H1 (cell line): ENCODE measurements at places on chromosomes 11 and 22.

GRCh38 chr11:93842461-93842860, 8.0 kb downstream of the VSTM5 start:
- no peak for DNase-seq

DNA sequence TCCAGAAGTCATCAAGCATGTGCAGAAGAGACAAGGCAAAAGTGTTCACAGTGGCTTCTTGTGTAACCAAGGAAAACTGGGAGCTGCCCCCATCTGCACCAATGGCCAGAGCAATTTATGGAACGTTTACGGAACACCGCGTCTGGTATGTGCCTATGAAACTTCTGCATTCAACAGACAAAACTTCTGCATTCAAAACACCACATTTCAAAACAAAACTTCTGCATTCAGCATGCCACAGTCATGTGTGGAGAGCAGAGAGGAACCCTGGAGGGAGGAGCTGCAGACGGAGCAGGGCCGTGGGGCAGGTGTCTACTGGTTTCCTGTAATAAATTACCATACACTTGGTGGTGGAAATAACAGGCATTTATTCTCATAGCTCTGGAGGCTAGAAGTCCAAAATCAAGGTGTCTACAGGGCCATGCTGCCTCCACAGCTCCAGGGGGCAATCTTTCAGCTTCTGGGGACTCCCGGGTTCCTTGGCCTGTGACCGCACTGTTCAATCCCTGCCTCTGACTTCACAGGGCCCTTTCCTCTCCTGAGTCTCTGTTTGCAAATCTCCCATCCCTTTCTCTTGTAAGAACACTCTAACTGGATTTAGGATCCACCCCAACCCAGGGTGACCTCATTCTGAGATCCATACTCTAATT, 32.2 kb downstream of the RPL3 start:
- DNase-seq: no peak

- DNase-seq: no peak
Measured at GRCh38 chr11:96361778-96362177, 18.8 kb upstream of the MAML2 start.

- DNase-seq: no peak
Measured at GRCh38 chr11:30326114-30326778, 3.3 kb downstream of the ARL14EP start.

DNA sequence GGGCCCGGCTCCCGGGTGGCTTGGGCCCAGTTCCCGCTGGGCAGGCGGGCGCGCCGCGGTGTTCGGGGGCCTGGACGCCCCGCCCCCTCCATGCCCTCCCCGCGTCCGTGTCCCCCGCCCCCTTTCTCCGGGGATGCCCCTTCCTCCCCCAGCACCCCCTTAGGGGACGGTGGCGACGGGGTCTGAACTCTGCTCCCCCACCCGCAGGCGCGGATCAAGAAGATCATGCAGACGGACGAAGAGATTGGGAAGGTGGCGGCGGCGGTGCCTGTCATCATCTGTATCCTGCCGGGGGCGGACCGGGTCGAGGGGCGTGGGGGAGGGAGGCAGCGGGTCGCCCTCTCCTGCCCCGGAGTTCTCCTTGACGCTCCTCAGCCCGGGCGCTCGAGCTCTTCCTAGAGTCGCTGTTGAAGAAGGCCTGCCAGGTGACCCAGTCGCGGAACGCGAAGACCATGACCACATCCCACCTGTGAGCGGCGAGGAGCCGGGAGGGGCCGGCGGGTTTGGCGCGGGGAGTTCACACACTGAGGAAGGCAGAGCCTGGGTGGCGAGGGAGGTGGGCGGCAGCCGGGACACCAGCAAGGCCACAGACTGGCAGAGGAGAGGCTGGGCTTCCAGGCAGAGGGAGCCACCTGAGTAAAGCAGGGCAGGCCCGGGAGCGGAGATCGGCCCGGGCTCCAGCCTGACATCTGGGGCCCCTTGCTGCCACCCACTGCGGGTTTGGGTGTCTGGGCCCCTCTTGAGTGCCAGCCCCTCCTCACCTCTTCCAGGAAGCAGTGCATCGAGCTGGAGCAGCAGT, 546 bp downstream of the DRAP1 start:
- no peak for DNase-seq

GRCh38 chr11:78234006-78234405, 45.3 kb downstream of the USP35 start:
- no peak for DNase-seq

- DNase-seq: no peak
Measured at GRCh38 chr11:11486002-11486401, 133.0 kb upstream of the CSNK2A3 start.

- no peak for DNase-seq
Measured at GRCh38 chr11:215581-216037, 8.1 kb downstream of the RIC8A start.

GRCh38 chr22:19666673-19667593, 47.4 kb upstream of the SEPTIN5 start:
- DNase-seq: no peak

DNA sequence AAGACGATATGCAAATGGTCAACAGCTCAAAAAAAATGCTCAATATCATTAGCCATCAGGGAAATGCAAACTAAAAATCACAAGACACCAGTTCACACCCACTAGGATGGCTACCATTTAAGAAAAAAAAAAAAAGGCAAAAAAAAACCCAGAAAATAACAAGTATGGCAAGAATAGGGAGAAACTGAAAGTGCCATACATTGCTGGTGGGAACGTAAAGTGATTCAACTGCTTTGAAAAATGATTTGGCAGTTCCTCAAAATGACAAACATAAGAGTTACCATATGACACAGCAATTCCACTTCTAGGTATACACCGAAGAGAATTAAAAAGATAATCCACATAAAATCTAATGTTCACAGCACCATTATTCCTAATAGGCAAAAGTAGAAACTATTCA, 47.5 kb downstream of the PICALM start:
- no peak for DNase-seq

DNA sequence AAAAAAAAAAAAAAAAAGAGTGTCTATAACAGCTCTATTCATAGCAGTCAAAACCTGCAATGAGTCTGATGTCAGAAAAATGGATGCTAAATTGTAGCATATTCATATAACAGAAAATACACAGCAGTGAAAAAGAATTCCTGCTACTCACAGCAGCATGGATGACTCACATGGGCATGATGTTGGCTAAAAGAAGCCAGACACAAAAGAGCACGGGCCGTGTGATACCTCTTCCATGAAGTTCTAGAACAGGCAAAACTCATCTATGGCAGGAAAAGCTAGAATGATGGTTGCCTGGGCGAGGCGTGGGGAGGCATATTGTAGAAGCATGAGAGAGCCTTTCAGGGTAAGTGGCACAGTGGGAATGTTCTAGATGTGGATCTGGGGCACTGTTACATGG, 18.9 kb downstream of the PLAAT3 start:
- DNase-seq: no peak

- DNase-seq: no peak
Measured at GRCh38 chr11:130024361-130024760, 21.7 kb upstream of the PRDM10 start.

DNA sequence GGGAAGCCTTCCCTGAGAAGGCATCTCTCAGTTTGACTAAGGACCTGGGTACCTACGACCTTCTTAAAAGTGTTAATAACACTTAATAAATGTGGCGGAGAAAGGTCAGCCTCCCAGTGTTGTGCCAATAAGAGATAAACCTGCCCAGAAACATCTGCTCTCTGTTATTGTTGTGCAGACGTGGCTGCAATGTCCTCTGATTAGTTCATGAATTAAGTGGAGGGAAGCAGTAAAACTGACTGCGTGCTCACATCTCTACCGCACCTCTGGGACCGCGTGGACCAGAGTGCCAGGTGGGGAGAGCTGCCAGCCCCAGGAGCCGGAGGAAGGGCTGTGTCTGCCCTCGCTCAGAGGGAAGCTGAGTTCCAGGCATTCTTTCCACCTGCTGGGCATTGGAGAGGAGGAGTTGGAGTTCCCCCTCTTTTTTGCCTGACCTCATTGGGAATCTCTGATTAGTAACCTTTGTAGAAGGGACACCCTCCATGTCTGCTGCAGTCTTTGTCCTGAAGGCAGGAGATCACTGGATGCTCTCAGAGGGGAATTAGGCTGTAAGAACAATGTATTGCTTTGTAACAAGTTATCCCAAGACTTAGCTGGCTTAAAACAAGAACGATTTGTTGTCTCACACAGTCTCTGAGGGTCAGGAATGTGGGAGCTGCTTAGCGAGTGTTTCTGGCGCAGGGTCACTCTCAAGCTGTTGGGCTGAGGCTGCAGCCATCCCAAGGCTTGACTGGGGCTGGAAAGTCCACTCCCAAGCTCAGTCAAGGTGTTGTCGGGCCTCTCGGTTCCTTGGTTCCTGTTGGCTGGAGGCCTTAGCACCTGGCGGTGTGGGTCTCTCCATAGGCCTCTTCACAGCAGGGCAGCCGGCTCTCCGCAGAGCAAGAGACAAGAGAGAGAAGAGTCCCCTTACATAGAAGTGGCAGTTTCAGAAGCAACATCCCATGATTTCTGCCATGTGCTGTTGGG, 247.6 kb upstream of the TBCEL start:
- DNase-seq: no peak

GRCh38 chr11:117588166-117588810, 208.7 kb downstream of the DSCAML1 start:
- DNase-seq: no peak

DNA sequence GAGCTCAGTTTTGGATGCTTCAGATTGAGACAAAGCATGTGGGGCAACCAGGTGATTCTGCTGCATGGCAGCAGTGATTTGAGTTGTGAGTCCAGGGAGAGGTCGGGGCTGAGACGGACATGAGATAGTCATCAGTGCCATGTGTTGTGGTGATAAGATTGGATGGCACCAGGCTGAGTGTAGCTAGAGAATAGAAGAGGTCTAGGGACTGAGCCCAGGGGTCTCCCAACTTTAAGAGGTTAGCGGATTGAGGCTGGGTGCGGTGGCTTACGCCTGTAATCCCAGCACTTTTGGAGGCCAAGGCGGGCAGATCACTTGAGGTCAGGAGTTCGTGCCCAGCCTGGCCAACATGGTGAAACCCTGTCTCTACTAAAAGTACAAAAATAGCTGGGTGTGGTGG, 6.3 kb upstream of the CTSD start:
- no peak for DNase-seq

- DNase-seq: no peak
Measured at GRCh38 chr11:77968337-77968736, 26.1 kb downstream of the INTS4 start.

GRCh38 chr11:16924462-16924825, 89.8 kb downstream of the PLEKHA7 start:
- DNase-seq: no peak

GRCh38 chr11:128604723-128605122, 17.4 kb upstream of the ETS1 start:
- no peak for DNase-seq

- no peak for DNase-seq
Measured at GRCh38 chr11:12741671-12742216, 67.5 kb downstream of the TEAD1 start.
